ENCODE measurements at places on chromosomes 2 and 18.

GRCh38 chr2:165902934-165903333 lies 50.6 kb downstream of the TTC21B start:
- DNase-seq: no peak

DNA sequence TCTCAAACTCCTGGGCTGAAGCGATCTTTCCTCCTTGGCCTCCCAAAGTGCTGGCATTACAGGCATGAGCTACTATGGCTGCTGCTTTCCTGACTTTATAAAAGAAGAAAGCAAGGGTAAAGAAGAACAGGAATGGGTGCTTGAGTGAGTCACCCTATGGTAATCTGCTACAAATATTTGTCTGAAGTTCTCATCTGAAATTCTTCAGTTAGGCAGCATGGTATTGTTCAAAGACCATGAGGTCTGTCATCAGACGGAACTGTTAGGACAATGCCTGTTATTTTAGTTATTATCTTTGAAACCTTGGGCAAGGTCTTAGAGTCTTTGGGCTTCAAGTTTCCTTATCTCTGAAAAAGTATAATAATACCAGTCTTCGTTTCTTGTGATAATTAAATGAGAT lies 695.8 kb downstream of the RNF144A start:
- DNase-seq: no peak

GRCh38 chr2:64646007-64646880 lies 7.5 kb downstream of the SERTAD2 start:
- DNase-seq: peak; percentile 14

DNA sequence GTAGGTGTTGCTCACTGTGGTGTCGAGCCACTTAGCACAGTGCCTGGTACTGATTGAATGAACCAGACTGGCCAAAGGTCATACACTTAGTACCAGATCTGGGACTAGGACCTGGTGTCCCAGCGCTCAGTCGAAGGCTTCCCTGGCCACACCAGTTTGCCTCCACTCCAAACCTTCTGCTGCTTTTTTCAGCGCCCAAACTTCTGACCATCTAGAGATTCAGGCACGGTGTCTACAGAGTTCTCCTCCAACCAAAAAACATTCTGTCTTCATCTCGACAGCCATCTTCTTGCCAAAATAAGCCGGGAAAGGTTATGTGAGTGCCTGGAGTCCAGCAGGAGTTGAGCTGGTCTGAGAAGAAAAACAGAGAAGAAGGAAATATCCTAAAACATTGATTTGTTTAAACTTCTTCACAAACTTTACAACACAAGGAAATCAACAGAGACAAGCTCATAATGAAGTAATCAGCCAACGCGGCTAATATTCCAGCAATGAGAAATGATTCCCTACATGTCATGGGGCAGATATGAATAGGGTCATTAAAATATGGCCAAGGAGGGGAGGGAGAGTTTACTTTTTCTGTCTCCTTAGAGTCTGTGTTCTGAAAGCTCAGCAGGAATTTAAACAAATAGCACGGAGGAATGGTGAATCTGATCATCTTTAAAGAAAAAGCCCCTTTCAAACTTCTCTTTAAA lies 2.3 kb upstream of the GLI2 start:
- no peak for DNase-seq

Measured in SHP77 treated with DMSO at 0.1 percent for 48 hours (cell line).